ENCODE measurements at places on chromosomes 3 and 15.

GRCh38 chr3:175983379-175983778, 1124.2 kb downstream of the NAALADL2 start:
- no peak for DNase-seq

DNA sequence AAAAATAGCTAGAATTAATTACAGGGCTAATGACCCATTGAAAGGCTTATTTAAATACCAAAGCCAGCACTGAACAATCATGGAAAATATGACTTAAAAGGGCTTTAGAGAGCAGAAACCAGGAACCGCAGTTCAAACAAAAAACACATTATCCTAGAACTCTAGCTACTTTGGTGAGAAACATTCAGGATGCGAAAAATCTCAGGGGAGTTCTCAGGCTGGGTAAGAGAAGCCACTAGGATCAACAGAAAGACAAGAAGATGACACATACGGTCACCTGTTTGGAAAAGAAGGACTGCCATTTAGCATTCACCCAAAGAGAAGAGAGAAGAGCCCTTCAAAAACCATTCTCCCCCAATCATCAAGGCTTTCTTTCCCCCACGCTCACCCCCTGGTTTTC, 75.6 kb upstream of the ICE2 start:
- no peak for DNase-seq

GRCh38 chr3:105085506-105085905, 281.2 kb upstream of the ALCAM start:
- no peak for DNase-seq

DNA sequence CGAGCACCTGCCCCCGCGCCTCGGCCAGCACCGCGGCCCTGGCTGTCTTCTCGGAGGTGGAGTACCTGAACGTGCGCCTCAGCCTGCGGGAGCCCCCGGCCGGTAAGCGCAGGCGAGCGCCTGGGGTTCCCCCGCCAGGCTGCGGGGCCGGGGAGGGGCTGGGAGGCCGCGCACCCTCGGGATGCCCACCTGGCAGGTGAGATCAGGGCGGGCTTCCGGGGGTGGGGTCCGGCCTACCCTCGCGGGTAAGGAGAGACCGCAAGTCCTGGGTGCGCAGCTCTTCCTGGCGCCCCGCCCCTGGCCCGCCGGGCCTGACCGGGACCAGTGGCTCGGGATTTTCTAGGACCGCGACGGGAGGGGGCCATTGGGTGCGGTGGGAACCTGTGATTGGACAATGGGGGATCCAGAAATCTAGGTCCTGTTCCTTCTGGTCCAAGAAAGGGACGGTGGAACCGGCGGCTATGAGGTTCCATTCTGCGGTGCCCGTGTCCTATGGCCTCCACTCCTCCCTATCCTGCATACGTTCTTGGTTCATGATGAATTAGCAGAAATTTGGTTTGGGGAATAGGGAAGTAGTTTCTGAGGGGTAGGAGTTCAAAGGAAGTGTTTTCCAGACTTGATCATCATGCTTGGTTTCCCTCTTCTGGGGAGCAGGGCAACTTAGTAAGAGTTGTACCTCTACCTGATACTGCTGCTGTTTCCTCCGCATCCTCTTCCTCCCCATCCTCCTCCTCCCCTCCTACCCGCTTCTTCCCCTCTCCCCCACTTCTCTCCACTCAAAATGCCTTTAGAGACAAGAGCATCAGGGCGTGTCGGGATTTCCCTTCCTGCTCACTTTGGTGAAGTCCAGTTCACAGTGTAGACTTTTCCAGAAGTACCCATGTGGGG, 808 bp downstream of the ARRDC4 start:
- DNase-seq = peak; percentile 24

DNA sequence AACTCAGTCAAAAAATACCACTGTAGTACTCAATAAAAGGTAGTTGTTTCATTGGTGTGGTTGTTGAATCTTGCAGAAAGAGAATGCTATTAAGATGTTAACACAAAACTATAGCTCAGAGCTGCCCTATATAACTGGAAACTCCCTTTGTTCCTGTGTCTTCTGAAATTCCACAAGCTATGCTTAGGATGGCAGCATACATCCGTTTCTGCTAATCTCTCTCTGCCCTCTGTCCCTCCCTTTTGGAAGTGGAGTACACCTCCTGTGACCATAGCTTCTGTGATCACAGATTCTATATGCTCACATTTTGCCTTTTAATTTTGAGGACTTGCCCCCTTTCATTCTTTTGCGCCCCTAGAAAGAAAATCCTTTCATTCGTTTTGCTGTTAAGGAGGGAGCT, 33.7 kb downstream of the ARPP21 start:
- DNase-seq = no peak

GRCh38 chr15:37133602-37134001, 33.3 kb upstream of the MEIS2 start:
- DNase-seq = peak; percentile 61

GRCh38 chr3:128872282-128872681, 7.1 kb upstream of the ACAD9 start:
- DNase-seq = no peak

DNA sequence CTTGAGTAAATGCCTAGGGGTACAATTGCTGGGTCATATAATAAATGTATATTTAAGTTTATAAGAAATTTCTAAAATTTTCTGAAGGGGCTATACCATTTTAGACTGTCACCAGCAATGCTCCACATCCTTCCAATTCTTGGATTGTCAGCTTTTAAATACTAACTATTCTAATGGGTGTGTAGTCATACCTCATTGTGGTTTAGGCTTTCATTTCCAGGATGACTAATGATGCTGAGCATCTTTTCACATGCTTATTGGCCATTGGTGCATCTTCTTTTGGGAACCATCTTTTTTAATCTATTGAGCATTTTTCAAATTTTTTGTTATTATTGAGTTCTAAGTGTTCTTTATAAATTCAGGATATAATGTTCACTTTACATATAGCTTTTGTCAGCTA, 52.5 kb upstream of the CORO2B start:
- DNase-seq = no peak

- no peak for DNase-seq
Measured at GRCh38 chr3:28553175-28553574, 204.6 kb upstream of the AZI2 start.

DNA sequence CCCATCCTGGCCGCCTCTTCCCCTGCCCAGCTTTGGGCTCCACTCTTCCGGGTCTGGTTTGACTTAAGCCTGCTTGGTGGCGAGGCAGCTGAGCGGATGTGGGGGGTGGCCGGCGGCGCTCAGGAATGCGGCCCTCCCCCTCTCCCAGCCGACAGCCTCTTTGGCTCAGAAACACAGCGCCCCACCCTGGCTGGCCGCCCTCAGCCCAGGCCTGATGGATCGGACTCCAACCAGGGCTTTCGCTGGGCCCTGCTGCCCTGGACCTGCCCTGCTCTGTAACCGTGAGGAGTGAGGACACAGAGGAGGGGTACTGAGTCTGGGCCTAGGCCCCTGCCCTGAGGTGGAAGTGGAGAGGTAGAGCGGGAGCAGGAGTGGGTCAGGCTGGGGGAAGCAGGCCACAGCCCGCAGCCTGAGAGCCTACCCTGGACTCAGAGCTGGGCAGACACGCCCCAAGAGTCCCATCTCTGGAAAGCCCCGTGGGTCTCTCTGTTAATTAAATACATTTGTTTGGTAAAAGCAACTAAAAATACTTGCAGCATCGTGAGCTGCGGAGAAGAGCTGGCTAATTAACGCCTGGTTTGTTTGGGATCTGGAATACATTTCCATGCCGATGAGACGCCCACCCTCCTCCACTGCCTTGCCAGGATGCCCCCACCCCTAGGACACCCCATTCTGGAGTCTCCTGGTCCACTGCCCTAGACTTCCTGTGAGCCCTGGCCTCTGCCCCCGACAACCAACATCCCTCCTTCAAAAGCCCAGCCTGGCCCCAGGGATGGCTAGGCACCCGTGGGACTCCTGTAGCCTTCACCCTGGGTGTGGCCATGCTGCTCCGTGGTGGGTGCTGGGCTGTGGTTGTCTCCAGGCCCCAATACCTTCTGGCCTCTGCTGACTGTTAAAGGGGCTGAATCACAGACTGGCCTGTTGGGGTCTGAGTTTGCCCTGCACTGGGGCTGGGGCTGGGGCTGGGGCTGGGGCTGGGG, 19.6 kb downstream of the PLXNA1 start:
- DNase-seq = peak; percentile 93

- no peak for DNase-seq
Measured at GRCh38 chr15:90200534-90201129, 498 bp upstream of the SEMA4B start.

All from tongue (tissue), 3 donors.